ENCODE measurements at places on chromosomes 2 and 18.

- DNase-seq = no peak
Observed at GRCh38 chr2:217992061-217992460, 10.7 kb downstream of the TNS1 start.

DNA sequence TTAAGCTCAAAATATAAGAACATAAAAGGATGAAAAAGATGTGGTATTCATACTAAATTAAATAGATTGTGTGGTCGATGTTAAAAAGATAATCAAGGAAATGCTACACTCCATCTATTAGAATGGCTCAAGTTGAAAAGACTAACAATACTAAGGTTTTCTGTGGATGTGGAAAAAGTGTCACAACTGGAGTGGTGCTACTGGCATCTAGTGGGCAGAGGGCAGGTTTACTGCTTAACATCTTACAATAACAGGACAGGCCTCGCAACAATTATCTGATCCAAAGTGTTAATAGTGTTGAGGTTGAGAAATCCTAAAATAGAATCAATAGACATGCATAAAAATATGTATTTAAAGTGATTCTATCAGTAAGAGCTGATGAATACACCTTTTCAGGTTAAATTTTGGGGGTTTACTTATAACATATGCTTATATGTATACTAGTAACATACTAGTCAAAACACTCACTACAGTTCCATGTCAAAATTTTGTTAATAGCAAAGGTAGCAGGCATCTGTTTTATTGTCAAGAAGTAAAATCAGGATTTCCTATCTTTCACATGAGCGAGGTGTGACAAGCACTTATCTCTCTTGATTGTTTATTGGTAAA, 91.5 kb upstream of the TMEFF2 start:
- peak; percentile 30 for DNase-seq

GRCh38 chr18:69770238-69770637, 177.4 kb downstream of the CD226 start:
- no peak for DNase-seq

GRCh38 chr2:199220920-199221319, 236.8 kb downstream of the SATB2 start:
- no peak for DNase-seq

GRCh38 chr2:31161637-31162036, 23.4 kb upstream of the GALNT14 start:
- no peak for DNase-seq

DNA sequence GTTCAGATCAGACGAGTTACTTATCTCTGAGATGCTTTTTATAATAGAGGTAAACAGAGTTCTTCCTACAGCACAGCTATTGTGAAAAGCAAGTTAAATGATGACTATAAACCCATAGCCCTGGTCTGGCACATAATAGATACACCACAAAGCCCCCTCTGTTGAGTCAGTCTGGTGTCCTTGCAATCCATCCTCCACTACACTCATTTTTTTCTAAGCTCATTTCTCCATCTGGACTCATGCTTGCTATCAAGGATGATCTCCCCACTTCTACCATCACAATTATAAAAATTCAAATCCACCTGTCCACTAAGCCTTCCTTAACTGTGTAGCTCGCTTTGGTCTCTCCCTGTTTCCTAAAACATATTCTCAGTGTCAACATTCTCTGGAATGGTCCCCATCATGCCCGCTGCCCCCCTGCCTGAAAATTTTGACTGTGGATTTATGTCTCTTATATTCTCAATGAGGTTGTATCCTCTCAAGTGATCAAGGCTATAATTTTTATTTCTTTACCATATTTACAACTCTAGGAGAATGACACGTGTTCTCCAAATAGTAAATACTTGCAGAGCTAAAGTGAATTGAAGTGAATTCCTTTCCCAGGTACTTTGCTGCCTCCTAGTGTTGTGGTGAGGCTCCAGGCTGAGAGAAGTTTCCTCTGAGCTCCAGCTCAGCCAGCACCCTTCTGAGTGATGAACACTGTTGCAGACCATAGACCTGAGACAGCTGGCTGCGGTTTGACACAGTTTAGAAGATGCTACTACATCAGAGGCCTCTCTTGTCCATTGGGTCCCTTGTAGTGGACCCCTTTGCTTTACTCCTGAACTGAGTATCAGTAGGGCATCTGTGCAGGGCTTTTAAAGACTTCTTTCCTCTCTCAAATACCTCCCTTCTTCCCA, 108.7 kb downstream of the DPP10 start:
- peak; percentile 74 for DNase-seq

Measured in urothelium cell line (cell line).